ENCODE measurements at places on chromosomes 7 and 10.
A peak's percentile ranks its signal among the peaks of the same experiment; 100 is the strongest.

- no peak for DNase-seq
These were observed 181.2 kb downstream of the TWIST1 start for GRCh38 chr7:18936265-18936664.

GRCh38 chr10:4196183-4196582, 411.2 kb upstream of the KLF6 start:
- DNase-seq = no peak

- peak; percentile 52 for DNase-seq
These were observed 940 bp upstream of the PSD start for GRCh38 chr10:102419269-102420180.

DNA sequence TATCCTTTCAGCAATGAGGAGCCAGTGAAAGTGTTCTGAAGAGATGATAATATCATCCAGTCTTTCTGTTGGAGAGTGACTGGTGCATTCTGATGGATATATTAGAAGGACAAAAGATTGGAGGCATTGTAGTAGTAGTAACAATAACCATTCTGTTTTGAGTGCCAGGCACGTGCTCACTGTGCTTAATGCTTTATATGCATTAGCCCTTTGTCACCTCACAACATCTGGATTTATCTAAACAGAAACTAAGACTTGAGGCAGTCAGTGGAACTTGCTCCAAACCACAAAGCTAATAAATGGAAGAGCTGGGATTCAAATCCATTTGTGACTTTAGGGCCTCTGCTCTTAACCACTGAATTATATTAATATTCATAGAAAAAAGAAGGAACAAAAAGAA, 84.5 kb upstream of the OIT3 start:
- DNase-seq = no peak

GRCh38 chr10:76420725-76421124, 989.3 kb downstream of the LRMDA start:
- DNase-seq = no peak

GRCh38 chr10:59674215-59674836, 35.3 kb downstream of the SLC16A9 start:
- no peak for DNase-seq
